ENCODE measurements at places on chromosomes 4 and X.

GRCh38 chrX:143648705-143649104, 12.8 kb upstream of the SLITRK4 start:
- DNase-seq = no peak

GRCh38 chrX:51420610-51421009, 75.8 kb downstream of the NUDT11 start:
- DNase-seq = no peak

- DNase-seq = no peak
These were observed 138.2 kb downstream of the EMCN start for GRCh38 chr4:100379583-100380105.

DNA sequence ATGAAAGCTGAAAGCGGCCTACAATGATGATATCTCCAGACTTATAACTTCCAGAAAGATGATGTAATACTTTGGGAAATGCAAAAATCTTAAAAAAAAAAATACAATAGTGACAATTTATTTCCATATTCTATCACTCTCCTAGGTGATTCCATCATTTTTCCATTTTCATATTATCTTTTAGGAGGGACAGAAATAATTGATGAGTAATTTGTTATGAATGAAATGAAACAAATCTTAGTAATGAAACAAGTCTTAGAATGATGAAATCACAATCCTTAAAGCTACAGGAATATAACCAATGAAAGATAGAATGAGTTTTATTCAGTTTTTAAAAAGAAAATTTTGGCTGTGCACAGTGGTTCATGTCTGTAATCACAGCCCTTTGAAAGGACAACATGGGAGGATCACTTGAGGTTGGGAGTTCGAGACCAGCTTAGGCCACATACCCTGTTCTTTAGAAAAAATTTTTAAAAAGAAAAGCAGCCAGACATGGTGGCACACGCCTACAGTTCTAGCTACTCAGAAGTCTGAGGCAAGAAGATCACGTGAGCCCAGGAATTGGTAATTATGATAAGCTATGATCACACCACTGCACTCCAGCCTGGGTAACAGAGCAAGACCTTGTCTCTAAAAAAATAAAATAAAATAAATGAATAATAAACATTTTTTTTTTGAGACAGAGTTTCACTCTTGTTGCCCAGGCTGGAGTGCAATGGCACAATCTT, 21.7 kb downstream of the CLOCK start:
- no peak for DNase-seq

DNA sequence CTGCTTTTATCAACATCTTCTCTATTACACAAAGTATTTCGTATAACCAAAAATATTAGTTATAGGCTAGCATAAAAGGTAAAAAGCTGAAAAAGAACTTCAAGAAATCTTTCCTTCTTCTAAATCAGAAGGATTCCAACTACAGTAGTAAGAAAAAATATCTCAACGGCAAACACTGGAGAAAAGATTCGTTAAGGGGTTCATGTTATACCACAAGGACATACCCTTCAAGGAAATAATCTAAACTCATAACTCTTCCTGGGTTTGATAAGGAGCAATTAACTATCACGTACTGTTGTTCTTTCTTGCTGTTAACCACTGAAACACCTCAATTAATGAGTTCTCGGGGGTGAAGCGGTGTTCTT, 1.5 kb downstream of the SMIM14 start:
- no peak for DNase-seq

- no peak for DNase-seq
These were observed 202.5 kb upstream of the MAMLD1 start for GRCh38 chrX:150160656-150161055.

DNA sequence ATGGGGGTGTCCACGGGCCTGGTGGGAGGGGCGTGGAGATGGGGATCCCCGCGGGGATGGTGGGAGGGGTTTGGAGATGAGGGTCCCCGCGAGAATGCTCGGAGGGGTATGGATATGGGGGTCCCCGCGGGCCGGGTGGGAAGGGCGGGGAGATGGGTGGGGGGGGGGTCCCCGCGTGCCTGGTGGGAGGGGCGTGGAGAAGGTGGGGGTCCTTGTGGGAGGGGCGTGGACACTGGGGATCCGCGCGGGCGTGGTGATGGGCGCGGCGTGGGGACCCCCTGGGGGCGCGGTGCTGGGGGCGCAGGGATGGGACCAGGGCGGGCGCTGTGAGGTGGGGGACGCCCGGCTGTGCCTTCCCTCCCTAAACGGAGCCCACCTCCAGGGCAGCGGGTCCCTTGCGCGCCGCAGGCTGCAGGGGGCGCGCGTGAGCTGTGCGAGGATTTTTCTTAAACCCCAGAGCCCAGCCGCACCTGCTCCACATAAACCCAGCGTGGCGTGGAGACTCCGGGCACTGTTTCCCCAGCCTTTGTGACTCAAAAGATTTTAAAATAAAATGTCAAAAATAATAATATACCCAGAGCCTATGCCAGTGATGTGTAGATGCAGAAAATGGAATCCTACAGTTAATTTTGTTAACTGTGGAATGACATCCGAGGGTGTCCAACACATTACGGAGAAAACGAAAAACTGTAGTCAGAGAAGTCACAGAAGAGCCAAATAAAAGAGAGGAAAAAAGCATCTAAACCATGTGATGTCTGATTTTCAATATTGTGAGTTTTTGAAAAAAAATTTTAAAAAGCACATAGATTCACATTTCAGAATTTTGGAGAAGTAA, 1.5 kb upstream of the ASMTL start:
- peak; percentile 81 for DNase-seq

DNA sequence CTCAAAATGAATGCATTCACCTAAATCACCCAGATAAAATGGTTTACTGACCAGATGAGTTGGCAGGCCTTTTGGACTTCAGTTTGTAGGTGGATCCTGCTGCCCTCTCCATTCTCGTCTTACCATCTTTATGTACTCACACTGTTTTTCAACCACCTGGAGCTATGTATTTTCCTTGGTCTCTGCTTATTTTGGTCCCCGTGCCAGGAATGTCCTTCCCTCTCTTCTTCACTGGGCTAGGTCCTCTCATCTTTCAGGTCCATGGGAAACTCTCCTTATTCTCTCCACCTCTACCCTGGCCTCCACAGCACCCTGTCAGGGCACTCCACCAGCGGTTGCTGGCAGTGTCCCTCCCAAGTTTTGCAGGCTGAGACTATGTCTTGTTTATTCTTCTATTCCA, 2.6 kb downstream of the GPRIN3 start:
- DNase-seq = no peak

GRCh38 chr4:100366213-100366612, 151.6 kb downstream of the EMCN start:
- DNase-seq = no peak

Data from effector memory CD4-positive, alpha-beta T cell (primary cell).